ENCODE measurements at places on chromosomes 13 and 19.
A peak's percentile ranks its signal among the peaks of the same experiment; 100 is the strongest.

GRCh38 chr19:3151563-3152418 is 16.0 kb downstream of the GNA15 start:
- no peak for DNase-seq

DNA sequence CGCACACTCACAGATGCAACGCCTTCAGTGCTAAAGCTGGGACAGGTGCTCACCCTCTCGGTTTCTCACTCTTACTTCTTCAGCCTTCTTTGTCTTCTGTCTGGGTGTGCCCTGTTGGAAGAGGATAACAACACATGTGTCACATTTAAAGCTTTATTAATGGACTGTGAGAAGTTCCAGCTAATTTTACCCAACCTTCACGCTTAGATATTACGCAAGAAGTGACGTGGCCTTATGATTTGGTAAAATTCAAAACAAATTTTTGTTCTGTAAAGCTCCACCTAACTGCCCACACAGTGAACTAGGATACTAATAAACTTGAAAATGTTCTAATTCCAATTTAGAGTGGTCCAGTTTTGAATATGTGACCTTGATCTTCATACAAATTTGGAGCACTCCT is 66.7 kb upstream of the LRCH1 start:
- no peak for DNase-seq

- no peak for DNase-seq
Measured at GRCh38 chr13:94267581-94268366, 211.7 kb downstream of the DCT start.

GRCh38 chr13:55403887-55404487 is 1736.7 kb upstream of the PRR20A start:
- no peak for DNase-seq

DNA sequence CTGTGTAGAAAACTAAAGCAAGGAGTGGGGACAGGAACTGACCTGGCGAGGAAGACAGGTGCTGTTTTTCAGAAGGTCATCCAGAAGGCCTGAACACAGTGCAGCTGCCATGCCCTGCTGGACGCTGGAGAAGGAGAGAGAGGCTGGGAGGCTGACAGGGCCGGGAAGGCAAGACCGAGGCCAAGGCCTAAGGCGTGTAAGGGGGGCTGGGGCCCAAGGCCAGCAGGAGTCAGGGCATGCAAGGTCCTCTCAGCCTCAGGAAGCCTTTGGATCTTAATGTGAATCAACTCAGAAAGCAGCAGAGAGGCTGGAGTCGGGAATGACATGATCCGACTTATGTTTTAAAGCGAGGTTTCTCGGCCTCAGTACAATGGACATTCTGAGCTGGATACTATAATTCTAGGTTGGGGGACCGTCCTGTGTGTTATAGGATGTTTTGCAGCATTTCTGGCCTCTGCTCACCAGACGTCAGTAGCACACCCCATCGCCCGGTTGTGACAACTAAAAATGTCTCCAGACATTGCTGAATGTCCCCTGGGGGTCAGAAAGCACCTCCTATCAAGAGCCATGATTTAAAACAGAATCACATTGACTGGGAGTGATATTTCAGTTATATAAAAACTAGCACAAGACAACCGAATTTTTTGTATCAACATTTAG is 530.4 kb downstream of the MYO16 start:
- DNase-seq = no peak

DNA sequence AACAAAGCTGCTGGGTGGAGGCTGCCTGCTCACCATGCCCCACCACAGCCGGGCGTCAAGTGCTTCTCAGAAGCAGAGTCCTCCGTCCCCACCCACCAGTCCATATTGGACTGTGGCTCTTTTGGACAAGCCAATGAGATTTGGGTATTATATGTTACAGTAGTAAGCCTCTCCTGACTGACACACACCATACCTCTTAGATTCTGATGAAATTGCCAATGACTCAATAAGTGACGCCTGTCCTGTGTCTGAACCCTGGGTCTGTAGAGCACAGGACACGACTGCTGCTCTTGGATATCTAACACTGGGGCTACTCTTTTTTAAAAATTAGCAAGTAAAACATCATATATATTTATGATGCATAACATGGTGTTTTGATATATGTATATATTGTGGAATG is 44.8 kb upstream of the UBAC2 start:
- DNase-seq = no peak

DNA sequence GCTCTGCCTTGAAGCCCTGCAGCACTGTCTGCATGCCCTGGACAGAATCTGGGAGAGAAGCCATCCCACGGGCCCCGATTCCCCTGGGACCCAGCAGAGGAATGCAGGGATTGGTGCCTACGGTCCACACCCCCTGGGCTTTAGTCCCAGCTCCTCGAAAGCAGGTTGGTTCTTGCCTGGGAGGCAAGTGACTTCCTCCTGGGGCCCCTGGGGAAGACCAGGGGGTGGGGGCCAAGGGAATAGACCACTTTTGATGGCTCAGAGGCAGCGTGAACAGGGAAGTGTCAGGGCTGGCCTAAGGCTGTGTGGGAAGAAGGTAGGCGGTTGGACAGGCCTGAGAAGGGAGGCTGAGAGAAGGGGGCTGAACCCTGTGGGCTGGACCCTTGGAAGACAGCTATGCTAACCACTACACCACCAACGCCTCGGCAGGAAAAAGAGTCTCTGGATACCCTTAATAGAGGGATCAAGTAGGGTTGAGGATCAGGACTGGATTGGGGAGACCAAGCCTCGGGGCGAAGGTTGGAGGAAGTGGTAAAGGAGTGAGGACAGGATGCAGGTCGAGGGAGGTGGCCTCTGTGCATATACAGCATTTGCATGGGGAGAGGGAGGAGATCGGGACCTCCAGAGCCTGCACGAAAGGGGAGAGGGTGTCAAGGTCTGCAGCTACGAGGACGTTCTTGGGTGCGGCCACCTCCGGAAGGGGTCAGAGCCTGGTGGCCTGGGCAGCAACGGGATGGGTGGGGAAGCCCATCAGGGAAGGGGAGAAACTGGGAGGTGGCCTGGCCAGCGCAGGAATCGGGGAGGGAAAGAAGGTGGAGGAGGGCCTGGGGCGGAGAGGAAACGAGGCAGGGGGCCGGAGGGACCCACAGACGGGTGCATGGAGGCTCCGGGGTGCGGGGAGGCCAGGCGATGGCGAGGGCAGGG is 709 bp downstream of the DPP9 start:
- DNase-seq = peak; percentile 54

DNA sequence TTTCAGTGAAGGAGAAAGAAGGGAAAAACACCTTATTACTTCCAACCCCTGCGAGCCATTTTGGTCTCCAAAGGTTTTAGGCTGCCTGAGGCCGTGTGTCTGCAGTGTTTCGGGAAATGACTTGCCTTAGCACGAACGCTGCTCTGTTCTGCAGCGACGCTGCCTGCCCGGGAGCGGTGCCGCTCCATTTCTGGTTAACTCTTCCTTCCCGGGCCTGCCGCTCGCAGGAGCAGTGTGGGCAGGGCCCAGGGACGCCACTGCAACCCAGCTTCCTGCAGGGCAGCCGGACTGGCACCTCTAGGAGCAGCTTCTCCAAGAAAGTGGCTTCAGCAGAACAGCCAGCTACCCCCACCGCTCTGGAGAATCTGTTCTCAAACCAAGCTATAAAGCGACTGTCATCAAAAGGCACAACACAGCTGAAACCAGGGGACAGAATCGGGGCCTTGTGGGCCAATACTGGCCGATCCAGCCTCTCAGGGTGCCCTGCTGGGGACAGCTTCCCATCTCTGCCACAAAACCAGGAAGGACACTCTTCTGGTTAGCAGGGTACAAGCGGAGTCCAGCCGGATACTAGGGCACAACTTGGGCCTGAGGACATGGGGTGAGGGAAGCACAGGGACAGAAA is 72.2 kb downstream of the KCTD15 start:
- DNase-seq = peak; percentile 34

DNA sequence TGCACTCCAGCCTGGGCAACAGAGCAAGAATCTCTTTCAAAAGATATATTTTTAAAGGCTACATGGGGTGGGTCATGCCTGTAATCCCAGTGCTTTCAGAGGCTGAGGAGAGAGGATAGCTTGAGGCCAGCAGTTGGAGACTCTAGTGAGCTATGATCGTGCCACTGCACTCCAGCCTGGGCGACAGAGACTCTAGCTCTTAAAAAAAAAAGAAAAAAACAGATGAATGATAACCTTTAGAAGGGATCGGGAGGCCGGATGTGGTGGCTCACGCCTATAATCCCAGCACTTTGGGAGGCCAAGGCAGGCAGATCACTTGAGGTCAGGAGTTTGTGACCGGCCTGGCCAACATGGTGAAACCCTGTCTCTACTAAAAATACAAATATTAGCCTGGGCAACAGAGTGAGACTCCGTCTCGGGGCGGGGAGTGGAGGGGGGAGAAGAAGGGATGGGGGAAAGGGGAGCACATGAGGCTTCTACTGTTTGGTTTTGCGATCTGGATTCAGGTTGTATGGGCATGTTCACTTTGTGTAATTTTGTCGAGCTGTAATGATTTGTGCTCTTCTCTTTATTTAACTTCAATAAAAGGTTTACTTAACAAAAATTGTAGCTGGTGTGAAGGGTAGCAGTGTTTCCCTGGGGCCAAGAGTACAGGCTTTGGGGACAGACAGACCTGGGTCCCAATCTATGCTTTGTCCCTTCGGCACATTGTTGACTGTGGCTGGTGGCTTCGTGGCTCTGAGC is 1.1 kb upstream of the PSMC4 start:
- DNase-seq = no peak

GRCh38 chr13:29802621-29803020 is 47.8 kb downstream of the UBL3 start:
- DNase-seq = no peak

DNA sequence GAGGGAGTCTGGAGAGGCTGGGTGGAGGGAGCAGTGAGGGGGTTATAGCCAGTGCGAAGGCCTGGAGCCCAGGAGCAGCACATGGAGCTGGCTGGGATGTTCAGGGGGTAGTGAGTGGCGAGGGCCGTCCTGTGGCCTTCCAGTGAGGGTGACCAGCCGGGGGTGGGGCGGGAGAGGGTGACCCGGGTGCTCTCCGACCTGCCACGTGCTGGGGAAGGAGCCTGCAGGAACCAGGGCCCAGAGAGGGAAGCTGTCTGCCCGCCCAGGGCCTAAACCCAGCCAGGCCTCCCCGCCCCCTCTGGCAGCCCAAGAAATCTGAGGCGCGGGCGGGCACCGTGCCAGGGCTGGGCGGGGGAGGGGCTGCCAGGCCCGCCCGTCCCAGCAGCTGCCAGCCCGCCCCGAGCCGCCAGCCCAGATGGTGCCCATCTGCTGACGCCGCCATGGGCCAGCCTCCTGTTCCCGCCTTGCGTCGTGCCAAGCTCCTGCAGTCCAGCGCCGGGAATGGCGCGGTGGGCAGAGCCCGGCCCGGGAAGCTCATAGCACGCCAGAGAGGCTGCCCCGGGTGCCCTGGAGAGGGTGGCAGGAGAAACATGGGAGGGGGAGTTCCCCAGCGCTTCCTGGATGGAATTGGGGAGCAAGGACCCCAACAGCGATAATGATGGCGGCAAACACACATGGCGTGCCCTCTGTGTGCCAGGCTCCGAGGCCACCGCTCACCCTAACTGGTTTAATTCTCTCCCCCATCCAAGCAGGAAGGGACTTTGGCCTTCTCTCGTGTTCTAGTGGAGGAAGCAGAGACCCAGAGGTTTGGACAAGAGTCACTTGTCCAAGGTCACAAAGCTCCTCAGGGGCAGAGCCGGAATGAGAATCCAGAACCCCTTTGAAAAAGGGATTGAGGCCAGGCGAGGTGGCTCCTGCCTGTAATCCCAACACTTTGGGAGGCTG is 21.5 kb downstream of the NFIC start:
- peak; percentile 82 for DNase-seq

- no peak for DNase-seq
Measured at GRCh38 chr13:29914581-29914980, 64.2 kb upstream of the UBL3 start.

- DNase-seq = no peak
Measured at GRCh38 chr13:25541434-25542123, 169.8 kb downstream of the ATP8A2 start.

DNA sequence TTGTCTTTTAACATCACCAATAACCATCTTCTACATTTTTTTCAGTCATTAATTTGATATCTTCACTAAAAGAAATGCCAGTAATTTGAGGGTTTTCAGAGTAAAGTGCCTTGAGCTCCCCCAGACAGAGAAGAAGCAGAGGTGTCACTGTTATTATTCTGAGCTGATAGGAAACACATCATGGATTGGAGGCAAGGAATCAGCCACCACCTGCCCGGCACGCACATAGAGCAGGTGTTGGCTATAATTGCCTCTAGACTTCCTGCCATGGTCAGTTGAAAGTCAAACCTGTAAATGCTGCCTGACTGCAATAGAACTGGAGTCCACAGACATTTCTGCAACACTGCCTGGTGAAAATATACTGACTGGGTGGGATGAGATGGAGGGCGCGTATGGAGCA is 776.6 kb downstream of the UQCRFS1 start:
- DNase-seq = no peak

GRCh38 chr19:2329501-2329916 is 1.0 kb downstream of the SPPL2B start:
- DNase-seq = peak; percentile 45

DNA sequence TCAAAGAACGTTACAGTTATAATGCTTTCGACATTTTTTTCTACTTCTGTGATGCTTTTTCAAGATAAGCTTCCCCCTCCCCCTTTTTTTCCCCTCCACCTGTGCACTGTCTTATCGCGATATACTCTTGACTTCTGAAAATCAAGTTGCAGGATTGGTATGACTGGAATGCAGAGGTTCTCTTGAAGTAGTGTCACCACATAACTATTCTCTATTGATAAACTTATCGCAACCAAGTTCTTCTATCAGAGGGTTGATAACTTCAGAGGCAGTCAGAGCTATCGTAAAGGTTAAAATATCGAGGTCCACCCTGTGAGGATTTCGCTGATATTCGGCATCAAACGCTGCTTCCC is 820 bp downstream of the EID2 start:
- DNase-seq = peak; percentile 69

- no peak for DNase-seq
Measured at GRCh38 chr13:109403012-109403421, 383.4 kb downstream of the IRS2 start.

GRCh38 chr13:114100446-114101357 is 31.7 kb downstream of the RASA3 start:
- no peak for DNase-seq

GRCh38 chr19:17579661-17580244 is 24.3 kb downstream of the COLGALT1 start:
- peak; percentile 84 for DNase-seq

DNA sequence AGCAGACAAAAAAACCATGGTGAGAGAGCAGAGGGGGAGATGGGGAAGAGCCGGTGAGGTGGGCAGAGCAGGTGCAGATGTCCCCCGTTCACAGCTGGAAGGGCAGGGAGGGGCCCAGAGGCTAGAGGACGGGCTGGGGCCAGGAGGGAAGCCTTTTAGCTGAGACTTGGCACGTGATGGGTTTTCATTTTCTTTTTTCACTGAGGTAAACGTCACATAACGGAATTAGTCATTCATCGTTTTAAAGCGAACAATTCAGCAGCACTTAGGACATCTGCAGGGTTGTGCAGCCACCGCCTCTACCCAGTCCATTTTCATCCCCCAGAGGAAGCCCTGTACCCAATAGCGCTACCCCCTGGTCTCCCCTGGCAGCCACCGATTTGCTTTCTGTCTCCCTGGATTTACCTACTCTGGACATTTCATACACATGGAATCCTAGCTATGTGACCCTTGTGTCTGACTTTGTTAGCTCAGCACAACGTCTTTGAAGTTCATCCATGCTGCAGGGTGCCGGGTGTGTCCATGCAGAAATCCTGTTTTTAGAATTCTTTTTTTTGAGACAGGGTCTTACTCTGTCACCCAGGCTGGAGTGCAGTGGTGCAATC is 16.0 kb upstream of the EMC10 start:
- DNase-seq = peak; percentile 73
